HL-60 (cell line): ENCODE measurements at places on chromosomes 5 and 9.

DNA sequence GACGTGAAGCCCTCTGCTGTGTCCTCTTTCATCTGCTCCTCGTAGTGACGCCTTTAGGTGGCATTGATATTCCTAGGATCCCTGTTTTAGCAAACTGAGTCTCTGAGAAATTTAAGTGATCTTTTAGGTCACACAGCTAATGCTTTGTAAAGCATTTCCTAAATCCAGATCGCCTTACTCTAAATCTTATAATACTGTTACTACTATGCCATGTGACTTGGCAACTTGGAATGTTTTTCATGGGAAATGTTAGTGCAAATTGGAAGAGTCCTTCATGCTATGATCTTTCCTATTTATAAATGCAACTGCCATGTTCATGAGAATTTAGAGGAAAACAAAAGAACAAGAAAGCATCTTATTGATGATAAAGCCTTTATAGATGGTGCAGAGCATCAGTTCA lies 212.2 kb downstream of the TRIO start:
- DNase-seq = no peak

- no peak for DNase-seq
These were observed 352.1 kb upstream of the IZUMO3 start for GRCh38 chr9:24897826-24898225.

GRCh38 chr5:100889896-100890295 lies 13.2 kb downstream of the ST8SIA4 start:
- no peak for DNase-seq

- DNase-seq = no peak
These were observed 156.4 kb downstream of the CACNA1B start for GRCh38 chr9:138033950-138034349.

DNA sequence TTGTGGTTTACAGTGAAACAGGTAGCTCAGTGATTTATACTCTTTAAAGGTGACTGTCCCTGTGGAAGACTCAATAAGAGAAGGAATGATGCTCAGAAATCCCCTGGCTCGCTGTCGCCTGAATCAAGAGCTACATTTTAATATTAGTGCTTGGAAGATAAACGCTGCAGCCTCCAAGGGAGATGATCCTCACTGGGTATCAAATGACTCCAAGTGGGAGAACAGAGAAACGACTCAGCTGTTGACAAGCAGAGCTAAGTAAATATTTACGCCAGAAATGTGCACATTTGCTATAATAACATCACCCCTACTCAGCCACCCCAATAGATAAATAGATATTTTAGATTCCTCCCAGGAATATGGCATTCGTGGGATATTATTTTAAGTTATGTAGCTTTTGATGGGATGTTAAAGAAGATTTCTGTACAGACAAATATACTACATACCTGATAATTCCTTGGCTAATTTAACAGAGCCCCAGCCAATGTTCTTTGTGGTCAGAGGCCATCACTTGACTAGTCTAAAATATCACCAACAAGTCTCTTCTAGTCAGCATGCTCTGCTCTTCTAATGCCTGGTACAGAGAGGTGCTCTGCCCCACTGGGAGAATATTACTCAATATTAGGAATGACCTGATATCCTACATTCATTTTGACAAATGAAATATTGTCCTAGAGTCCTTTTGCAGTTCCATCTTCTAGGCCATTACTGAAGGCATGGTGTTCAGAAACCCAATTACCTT lies 18.3 kb upstream of the CCDC192 start:
- DNase-seq = no peak

DNA sequence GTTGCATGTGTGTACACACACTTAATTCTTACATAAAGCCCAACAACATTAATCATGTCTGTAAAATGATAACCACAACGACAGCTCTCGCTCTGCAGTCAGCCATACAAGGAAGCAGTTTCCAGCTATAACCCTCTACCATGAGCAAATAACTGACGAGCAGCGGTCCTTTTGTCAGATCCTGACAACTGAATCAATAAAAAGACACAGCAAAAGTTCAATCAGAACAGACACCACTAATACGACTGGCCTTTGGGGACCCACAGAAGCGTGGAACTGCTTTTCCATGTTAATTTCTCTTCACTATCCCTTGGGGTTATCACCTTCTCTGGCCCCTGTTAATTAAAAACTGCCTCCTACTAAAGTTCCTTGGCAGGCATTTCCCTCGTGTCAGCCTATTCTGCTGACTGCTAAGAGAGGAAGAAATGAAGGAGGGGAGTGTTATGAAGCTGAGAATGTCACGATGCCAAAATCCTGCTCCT lies 722.8 kb upstream of the GRAMD2B start:
- DNase-seq = no peak

DNA sequence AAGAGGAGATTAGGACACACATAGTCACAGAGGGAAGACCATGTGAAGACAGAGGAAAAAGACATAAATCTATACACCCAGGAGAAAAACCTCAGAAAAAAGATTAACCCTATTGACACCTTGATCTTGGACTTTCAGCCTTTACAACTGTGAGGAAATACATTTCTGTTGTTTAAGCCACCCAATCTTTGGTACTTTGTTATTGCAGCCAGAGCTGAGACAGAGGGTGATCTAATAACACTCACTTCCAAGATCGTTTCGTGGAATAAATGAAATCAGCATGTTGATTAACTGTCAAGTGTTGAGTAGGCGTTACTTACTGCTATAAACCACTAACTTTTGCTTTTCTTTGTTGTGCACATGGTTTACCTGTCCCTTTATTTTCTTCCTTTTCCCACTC lies 361.2 kb upstream of the RIOK2 start:
- DNase-seq = no peak

- no peak for DNase-seq
These were observed 20.1 kb upstream of the PFDN1 start for GRCh38 chr5:140322751-140323731.

DNA sequence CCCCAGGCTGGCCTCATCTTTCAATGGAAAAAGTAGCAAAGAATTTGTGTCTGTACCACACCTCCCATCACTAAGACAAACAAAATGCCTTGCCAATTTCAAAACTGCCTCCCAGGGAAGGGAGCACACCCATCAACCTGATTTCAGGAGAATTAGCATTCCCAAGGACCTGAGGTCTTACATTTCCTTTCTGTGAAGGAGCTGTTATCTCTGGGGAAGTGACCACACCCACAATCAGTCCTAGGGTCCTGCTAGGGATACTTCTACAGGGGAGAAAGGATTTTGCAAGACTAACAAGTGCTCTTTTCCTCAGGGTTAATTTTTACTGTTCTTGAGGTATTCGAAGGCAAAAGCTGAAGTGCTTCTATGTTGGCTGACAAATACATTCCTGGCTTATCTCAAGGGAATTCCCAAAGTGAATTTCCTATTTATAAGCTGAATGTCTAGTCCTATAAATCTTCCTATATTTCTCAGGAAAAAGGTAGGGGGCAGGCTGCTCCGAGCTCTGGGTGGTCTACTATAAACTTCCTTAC lies 97.4 kb upstream of the ITGA1 start:
- no peak for DNase-seq

- DNase-seq = no peak
These were observed 54.5 kb upstream of the HTR4 start for GRCh38 chr5:148708854-148709253.
